Activated CD4-positive, alpha-beta T cell treated with anti-CD3 and anti-CD28 coated beads, Interleukin-2, amount 50 U/mL, for 4 hours (primary cell): ENCODE measurements at places on chromosomes 1 and 21.

DNA sequence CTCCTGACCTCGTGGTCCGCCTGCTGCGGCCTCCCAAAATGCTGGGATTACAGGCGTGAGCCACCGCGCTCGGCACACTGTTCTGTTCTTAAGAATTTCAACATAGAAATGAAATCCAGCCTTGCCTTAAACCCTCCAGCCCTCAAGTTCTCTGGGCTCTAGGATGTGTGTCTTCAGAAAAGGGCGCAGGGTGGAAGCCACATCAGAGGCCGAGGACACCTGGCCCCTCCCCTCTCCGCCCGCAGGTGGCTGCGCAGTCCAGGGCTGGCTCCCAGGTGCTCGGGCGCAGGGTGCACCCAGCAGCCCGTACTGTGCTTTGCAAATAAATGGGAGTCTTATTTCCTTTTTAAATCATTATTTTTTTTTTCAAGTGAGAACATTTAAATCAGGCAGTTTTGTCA lies 2.0 kb upstream of the C1orf174 start:
- DNase-seq = no peak

GRCh38 chr1:173113015-173113741 lies 62.4 kb upstream of the TNFSF18 start:
- no peak for DNase-seq

DNA sequence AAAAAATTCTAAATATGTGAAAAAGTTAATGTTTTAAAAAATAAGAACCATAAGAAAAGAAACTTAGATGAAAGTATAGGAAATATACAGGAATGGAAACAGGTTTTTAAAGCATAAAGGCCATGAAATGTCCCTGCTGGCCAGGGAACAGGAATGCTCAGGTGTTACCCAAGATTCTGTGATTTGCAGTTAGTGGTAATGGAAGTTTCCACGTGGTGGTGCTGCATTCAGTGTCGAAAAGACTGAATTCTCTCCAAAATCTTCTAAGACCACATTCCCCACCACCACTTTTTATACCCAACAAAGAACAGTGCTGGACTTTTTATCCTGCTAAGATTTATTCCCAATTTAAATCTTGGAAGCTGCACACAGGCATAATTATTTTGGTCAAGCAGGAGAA lies 126.2 kb downstream of the PRRX1 start:
- DNase-seq = no peak

DNA sequence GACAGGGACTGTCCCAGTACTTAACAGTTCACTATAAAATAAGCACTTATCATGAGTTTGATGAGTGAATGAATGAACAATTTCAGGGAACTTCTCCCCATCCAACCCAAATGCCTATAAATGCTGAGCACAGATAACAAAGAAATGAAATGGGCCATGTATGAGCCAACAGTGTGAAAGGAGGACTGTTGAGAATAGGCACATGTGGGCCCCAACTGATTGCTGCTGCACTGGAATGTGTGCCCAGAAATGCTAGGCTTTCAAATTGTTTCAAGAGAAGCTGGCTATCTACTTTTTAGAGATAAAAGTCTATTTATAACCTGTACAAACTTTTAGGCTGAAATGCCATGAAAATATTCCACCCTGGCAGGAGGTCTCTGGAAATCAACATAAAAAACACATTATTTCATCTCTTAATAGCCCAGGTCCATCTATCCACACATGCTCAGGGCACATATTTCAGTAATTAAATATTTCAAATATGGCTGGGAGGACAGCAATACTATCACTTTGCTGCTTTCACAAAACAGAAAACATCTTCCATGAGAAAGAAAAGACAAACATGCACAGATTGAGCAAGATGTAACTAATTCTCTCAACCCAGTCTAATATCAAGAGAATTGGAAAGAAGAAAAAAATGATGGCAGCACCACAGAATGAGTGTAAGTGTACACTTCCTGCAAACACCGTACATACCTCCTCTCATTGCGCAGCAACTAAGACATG lies 49.8 kb downstream of the COLGALT2 start:
- no peak for DNase-seq

- DNase-seq = no peak
Observed at GRCh38 chr1:9500756-9501754, 38.2 kb upstream of the SLC25A33 start.

DNA sequence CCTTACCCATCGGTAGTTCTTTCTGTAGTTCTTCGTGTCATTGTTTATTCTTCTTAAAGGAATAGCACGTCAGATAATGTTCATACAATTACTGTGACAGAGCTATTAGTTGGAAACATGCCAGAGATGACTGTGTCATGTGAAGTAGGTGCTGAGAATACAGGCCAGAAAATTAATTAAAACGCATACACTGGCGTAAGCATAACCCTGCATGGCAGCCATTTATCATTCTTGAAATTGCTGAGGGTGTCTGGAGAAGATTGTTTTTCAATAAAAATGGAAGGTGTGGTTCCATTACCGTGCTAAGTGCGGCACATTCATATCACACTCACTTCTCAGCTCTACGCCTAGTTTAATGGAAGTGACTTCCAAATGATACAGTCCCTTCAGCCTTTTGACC lies 7.8 kb downstream of the ETS2 start:
- no peak for DNase-seq

GRCh38 chr21:37749132-37749531 lies 167.1 kb downstream of the KCNJ6 start:
- no peak for DNase-seq

GRCh38 chr1:215845234-215845891 lies 278.3 kb downstream of the KCTD3 start:
- no peak for DNase-seq

GRCh38 chr1:83131692-83131955 lies 867.3 kb downstream of the TTLL7 start:
- DNase-seq = no peak

- DNase-seq = no peak
Observed at GRCh38 chr1:117770981-117771531, 158.4 kb downstream of the GDAP2 start.

- DNase-seq = no peak
Observed at GRCh38 chr1:8359617-8360481, 41.9 kb downstream of the SLC45A1 start.

- peak; percentile 68 for DNase-seq
Observed at GRCh38 chr1:111204201-111204982, 3.9 kb upstream of the DENND2D start.

- no peak for DNase-seq
Observed at GRCh38 chr1:191541758-191542157, 616.5 kb upstream of the RGS18 start.
